ENCODE measurements at places on chromosomes 11 and 22.

DNA sequence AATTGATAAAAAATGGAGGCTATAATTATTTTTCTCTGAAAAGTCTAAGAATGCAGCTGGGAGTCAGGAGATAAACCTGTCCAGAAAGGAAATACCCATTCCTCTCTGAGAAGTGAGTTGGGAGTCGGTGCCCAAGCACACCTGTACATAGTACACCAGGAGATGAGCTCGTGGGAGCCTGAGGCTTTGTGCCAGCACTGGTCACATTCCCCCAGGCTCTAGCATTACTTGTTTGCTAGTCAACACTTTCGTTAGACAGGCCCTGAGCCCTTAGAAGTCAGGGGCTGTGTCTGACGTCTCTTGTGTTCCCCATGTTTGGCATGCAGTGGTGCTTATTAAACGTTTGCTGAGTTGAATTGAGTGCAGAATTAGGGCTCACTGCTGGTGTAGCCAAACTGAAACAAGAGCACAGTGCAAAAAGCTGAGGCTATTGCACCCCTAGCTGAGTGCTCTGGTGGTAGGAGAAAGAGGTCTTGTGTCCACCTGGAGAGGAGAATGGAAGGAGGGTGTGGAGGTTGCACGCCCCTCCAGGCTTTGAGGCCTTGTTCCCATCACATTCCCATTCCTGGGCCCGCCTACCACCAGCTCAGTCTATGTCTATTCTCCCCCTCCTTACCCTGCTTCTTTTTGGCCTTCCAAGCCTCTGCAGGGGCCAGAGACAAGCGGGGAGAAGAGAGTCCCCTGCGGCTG, 6.8 kb downstream of the ROBO4 start:
- no peak for DNase-seq

GRCh38 chr22:27578937-27579617, 222.5 kb downstream of the MN1 start:
- DNase-seq, result no peak

GRCh38 chr11:67464411-67465188, 4.5 kb downstream of the TMEM134 start:
- peak; percentile 91 for DNase-seq

DNA sequence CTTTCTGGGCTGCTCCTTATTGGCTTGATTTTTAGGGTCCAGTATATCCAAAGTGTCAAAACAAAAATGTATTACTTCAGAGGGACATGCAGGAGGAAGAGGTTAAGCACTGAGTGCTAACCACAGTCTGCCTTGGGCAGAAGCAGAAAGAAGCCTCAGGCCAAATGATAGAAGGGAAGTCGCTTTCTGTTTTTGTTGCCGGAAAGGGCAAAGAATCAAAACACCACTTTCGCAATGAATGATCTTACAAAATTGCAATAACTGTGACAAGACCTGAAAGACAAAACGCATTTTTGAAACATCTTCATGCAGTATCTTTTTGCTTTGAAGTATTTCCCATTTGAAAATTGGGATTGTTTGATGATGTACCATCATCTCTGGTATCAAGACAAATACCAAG, 70.1 kb upstream of the PICALM start:
- DNase-seq, result peak; percentile 9

DNA sequence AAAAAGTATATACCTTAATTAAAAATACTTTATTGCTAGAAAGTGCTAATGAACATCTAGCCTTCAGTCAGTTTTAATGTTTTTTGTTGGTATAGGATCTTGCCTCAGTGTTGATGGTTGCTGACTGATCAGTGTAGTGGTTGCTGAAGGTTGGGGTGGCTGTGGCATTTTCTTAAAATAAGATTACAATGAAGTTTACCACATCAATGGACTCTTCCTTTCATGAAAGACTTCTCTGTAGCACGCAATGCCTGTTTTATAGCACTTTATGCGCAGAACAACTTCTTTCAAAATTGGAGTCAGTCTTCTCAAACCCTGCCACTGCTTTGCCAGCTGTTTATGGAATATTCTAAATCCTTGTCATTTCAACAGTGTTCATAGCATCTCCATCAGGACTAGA, 50.6 kb downstream of the LDLRAD3 start:
- no peak for DNase-seq

DNA sequence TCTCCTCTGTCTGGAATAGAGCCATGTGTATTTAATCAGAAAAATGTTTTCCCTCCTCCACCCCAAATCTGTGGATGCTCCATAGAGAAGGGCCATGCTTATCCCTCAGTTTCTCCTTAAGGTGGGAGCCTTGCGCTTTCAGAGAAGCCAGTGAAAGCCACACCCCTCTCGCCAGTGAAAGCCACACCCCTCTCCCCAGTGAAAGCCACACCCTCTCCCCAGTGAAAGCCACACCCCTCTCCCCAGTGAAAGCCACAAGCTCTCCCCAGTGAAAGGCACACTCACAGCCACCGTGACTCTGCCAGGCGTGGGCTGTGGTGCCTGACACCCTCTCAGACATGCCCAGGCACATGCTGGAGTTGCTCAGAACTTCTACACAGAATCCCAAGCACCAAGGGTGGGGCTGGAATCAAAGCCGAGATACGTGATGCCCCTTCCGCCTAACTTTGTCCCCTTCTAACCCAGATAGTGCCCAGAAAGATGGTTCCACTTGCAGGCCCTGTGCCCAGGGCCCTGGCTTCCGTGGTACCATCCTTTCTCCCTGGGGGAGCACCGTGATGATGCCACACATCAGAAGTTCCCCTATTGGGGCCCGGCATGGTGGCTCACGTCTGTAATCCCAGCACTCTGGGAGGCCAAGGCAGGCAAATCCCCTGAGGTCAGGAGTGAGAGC, 16.5 kb upstream of the PRR5 start:
- peak; percentile 74 for DNase-seq

DNA sequence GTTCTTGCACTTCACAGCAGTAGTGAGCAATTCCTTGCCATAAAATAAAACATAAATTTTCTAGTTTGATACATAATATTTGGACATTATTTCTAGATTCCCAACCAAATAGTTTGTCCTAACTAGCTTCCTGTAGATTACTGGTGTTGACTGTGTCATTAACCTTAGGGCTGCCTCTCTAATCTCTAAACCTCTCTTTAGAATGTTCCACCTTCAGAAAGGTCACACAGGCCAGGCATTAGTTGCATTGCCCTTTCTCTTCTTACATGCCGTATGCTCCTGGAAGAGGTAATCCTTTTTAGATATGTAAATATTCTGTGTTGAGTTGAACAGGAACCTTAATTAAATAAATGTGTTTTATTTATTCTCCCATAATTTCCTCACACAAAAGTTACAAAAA, 904.9 kb upstream of the CNTN5 start:
- no peak for DNase-seq

DNA sequence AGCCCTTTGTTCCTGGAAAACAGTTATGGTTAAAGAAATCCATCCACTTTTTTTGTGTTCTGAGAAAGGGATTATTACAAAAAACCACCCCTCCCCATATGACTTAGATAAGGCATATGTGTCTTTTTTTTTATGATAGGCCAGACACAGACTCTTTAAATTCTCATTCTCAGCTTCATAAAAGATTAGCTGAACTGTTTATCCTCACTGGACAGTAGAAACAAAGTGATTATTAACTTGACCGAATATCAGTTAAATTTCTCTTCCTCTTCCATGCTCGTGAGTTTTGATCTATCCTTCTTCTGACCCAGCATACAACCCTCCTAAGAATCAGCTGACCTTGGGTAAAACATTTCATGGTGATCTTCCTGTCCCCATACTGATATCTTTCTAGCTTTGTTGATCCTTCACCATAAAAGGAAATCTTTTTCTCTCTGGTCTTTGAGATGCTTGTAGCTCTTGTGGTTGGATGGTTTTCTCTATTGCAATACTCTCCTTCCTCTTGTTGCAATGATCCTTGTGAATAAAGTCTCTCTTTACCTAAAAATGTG, 26.2 kb downstream of the OR2AG2 start:
- DNase-seq, result peak; percentile 27

- DNase-seq, result no peak
Observed at GRCh38 chr11:84790849-84791427, 836.2 kb downstream of the DLG2 start.

DNA sequence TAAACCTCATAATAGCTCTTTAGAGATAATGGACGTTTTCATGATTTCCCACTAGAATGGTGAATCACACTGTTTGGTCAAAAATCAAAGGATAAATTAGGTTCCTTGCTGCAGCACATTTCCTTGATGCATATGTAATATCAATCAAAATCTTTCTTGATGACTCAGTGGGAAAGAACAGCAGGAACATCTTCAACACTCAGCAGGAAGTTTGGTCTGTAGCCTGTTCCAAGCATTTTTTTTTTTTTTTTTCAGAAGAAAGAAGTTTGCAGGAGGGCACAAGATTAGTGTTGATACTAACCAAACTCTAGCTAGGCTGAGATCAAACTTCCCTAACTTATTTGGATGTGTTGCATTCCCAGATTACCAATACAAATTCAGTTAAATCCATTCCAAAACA, 1529.8 kb downstream of the FAM181B start:
- no peak for DNase-seq

DNA sequence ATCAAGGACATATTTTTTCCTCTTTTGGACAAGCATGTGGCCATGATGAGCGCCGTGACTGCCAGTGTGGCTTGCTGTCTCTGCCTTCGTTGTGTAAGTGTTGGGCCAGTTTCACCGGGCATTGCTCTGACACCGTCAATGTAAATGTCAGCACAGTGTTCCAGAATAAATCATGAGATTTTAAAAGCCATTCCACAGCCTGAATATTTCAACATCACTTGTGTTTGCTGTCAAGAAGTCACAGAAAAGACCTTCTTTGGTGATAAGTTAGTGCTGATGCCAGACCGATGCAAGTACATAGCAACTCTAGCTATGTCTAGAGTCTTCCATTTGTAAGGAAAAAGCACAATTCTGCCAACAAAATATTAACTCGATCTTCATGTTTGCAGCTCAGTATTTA, 467.8 kb downstream of the TBC1D22A start:
- no peak for DNase-seq

DNA sequence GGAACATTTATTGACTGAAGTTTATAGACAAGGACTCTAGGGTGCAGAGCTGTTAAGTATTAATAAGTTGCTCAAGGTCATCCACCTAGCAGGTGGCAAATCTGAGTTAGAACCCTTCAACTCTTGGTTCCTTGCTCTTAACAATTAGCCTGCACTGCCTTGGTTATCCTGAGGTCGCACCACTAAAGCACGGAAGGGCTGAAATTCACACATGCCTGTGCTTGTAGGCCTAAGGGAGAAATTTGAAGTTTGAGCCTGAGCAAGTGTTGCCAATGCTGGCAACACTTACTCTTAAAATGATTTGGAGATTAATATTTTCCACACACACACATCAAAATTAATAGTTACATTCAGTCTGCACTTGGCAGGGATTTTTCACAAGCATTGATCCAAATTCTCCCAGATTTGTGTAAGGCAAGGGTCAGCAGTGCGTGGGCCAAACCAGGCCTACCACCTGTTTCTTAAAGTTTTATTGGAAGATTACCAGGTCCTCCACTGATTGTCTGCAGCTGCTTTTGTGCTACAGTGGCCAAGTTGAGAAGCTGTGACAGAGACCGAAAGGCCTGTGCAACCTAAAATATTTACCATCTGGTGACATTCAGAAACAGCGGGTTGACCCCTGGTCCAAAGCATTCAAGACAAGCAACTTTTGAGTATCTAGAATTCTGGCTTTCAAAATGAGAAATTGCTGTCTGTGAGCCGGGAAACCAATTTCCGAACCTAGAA, 16.3 kb downstream of the APOL5 start:
- DNase-seq, result no peak

DNA sequence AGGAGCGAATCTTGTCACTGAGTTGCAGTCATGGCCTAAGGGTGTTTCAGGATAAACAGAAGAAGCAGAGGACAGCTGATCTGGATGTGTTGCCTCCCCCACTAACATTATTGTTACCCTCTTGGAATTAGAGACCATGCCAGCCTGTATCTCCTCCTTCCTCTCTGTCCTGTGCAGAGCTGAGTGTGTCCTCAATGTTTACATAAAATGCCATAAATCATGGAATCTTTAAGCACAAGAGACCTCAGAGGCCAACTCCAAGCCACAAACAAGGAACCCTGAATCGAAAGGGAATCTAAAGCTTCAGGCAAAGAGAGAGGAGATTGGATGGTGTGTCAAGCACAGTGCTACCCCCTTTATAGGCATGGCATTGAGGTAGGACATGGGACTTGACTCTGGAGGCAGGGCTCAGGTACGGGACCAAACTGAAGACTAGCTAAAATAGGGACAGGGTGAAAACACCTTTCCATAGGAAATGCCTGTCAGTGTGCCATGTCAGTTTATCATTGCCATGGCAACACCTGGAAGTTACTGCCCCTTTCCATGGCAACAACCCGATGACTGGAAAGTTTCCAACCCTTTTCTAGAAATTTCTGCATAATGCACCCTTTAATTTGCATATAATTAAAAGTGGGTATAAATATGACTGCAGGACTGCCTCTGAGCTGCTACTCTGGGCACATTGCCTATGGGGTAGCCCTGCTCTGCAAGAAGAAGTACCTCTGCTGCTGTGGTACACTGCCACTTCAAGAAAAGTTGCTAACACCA, 489.7 kb downstream of the MIAT start:
- no peak for DNase-seq

DNA sequence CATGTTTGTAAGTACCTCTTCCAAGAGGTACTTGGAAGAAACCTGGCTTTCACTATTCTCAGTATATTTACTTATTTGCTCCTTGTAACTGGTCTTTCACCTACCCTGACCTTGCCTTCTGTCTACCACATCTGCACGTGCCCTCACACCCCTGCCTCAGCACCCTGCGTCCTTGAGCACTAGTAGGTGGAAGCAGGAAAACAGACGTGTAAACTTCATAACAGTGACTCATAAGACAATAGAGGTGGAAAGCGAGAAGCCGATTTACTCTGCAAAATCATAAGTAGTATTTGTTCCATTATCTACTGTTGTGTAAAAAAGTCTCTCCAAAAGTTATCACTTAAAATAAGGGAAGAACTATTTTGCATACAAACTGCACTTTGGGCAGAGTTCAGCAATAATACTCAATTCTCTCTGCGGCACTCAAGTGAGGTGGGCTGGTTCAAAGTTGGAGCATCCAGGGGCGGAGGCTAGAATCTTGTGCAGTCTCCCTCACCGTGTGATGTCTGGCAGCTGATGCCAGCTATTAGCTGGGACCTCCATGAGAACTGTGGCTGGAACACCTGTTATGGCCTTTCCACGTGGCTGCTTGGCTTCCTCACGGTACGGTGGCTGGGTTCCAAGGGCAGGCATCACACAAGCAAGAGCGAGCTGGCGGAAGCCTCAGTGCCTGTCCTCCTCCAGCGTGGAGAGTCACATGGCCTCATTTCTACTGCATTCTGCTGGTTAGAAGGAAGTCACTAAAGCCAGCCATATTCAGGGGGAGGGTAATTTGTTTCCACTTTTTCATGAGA, 30.4 kb downstream of the PACS1 start:
- peak; percentile 78 for DNase-seq

- DNase-seq, result no peak
Observed at GRCh38 chr22:40403651-40404050, 33.3 kb downstream of the SGSM3 start.
